Gastrocnemius medialis (tissue), 4 donors: ENCODE measurements at places on chromosomes 3 and 15.
A peak's percentile ranks its signal among the peaks of the same experiment; 100 is the strongest.

- DNase-seq = no peak
These were observed 79.0 kb upstream of the RASGRF1 start for GRCh38 chr15:79169526-79170133.

DNA sequence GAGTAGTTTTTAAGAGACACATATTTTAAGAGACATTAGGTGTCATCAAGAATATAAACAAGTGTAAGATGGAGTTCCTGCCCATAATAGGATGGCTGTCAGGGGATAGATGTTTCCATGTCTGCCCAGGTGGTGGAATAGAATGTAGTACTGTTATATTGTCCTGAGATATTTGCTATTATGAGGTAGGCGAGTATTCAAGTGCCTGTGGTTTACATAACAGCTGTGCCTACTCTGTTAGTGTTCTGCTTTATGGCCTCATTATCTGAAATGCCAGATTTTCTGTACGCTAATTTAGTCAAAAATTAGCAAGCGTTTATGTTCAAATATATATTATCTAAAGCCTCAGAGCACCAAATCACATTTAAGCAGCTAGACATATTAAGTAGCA lies 360.2 kb upstream of the ROPN1 start:
- no peak for DNase-seq

DNA sequence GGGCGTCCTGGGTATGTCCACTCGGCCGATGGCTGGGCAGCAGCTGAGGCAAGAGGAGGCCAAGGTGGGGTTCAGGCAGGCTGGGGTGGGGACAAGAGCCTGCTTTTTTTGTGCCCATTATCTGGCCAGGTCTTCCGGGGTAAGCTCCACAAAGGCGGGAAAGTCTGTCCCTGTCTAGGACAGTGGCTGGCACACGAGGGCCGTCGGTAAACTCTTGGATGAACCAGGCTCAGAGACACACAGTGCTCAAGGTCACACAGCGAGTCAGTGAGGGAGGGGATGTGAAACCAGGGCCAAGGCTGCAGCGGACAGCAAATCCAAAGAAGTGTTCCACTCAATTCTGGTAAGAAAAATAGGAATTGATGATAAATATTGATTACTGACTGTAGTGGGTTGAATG lies 2.9 kb downstream of the DNAJB8 start:
- no peak for DNase-seq

DNA sequence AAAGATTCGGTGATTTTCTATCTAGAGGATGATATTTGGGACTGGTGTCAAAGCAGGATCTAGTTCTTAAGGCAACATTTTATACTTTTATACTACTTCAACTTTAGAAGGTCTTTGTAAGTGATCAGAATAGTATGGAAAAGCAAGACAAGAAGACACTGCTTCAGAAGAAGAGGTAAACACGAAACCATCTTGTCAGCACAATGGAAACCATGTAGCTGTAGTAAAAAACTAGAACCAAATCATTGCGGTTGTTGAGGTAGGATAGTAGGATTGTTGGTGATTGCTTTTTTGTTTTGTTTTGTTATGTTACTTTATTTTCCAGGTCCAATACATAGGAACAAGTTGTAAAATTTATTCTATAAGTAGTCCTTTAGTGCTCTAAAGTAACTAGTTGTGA lies 40.0 kb downstream of the SEMA6D start:
- DNase-seq = no peak

DNA sequence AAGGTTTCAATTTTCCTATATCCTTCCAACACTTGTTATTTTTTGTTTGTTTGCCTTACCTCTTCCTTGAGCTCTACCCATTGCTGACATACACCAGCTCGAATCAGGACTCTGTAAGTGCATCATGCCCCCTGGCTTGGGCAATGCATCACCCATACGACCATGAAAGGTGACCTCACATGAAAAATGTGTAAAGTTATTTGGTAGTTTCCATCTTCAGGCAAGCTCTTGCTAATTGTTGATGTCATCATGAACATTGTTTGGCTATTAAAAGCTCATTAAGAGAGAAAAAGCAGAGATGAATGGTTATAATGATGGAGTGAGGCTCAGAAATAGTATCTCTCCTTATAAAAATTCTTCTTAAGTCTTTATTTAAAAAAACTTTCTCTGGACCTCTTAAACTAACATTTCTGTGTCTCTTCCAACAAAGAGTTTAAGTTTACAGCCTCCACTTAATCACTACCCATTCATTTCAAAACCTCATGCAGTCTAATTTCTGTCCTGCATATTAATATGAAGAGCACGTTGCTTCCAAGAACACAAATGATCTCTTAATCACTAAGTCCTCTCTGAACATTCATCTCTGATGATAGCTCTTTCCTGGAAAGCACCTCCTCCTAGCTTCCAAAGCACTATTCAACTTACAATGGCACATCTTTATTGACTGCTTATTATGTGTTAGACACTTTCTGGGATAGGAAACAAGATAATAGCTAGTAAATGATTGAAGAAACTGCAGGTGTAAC lies 236.3 kb downstream of the NFKBIZ start:
- no peak for DNase-seq

- DNase-seq = no peak
These were observed 2.1 kb downstream of the IQCF5 start for GRCh38 chr3:51873253-51873766.

DNA sequence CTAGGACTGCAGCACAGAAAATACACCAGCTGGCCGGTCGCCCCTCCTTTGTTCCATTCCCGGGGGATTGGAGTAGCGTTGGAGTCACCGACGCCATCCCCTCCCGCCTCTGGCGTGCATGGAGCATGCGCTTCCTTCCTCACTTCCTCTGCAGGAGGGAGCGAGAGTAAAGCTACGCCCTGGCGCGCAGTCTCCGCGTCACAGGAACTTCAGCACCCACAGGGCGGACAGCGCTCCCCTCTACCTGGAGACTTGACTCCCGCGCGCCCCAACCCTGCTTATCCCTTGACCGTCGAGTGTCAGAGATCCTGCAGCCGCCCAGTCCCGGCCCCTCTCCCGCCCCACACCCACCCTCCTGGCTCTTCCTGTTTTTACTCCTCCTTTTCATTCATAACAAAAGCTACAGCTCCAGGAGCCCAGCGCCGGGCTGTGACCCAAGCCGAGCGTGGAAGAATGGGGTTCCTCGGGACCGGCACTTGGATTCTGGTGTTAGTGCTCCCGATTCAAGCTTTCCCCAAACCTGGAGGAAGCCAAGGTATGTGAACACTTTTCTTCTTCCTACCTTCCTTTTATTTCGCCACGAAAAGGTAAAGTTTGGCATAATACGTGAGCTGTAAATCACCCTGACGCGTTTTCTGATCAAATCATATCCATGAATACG lies at the start of gene SCG3:
TSS of gene SCG3 (plus strand) at position 201 of the 661 bp plus-strand sequence. CDS start at position 454, 253 bp downstream.
- peak; percentile 13 for DNase-seq

DNA sequence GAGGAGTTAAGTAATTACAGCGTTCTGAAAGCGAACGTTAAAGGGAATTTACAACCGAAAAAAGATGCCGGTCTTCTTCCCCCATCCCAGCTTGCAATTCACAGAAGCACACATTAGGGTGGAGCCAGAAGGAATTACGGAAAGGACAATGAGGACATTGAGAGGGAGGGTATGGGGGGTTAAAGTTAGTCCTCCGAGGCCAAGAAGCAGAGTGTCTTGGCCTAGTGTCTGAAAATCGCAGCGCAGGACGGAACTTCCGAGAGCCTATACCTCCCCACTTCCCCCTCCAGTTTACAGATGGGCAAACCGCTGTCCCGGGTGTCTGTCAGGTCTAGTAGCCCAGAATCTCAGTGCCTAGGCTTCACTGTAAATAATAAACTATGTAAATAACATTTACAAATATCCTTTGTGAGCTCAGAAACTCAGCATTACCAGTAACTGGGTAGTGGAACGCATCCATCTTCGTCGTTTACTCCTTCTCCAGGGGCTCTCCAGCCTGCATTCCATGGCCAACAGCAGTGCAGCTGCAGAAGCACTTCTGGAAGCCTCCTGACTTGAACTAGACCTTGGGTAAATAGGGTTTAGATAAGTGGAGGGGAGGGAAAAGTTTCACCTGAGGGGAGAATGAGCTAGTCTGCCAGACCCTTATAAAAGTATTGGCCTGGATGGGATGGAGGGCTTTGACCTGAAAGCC lies 922 bp downstream of the ADPRH start:
- DNase-seq = no peak

DNA sequence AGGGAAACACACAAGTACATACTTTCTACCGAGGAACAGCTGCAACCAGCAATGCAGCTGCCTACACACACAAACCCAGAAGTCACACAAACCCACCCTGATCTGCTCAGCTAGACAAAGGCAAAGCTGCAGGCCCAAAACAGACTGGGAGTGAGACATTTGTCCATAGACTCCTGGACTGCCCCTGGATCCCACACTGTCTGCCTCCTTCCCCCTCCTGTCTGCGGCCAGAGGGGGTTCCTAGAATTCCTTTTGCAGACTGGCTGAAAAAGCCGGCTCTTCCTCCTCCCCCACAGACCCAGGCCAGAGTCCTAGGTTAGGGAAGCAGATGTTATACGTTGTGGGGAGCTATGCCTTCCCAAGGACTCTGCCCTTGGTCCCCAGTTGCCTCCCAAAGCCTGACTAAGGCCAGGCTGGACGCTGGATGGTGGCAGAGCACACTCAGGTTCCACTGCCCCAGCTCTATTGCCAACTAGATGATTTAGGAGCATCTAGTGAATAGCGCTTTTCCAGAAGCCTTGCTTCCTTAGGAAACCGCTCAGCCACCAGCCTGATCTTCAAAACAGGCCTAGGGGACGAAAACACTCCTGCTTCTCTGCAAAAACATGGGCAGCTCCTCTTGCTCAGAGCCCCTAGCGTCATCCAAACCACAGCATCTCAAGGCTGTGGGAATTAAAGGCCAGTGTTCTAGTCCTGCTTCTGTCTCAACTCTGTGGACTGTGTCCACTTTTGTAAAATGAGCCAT lies 37.4 kb upstream of the CILP start:
- no peak for DNase-seq

DNA sequence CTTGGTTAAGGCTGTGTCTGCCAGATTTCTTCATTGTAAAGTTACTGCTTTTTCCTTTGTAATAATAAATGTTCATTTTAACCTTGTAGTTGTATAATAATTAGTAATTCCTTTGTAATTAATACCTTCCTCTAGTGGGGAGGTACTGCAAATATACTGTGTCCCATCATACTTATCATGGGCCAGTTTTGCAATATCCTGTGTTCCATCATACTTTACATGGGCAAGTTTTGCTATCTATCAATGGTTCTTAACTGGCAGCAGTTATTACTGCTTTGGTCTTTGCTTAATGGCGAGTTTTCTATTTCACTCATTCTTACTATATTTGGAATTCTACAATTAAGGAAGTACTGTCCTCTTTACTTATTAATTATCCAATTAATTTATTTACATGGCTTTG lies 10.6 kb downstream of the ATP2C1 start:
- no peak for DNase-seq

GRCh38 chr3:186454881-186455703 lies 89.1 kb downstream of the CRYGS start:
- DNase-seq = no peak

DNA sequence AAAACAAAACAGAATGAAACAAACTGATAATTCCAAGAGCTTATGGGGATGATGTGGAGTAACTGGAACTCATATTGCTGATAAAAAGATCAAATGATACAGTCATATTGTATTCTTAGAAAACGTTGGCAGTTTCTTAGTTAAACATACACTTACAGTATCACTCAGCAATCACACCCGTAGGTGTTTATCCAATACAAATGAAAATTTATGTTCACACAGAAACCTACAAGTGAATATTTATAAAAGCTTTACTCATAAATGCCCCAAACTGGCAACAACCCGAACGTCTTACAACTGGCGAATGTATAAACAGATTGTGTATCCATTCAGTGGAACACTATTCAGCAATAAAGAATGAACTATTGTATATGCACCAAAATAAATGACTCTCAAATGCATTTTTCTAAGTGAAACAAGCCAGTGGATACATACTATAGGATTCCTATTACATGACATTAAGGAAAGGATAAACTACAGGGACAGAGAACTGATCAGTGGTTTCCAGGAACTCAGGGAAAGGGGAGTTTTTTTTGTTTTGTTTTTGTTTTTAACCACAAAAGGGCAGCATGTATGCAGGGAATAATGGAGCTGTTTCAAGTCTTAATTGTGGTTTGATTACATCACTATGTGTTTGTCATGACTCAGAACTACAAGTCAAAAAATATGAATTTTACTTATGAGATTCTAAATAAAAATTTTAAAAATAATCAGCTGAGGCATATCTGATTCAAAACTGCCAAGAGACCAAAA lies 71.8 kb upstream of the NDUFB4 start:
- DNase-seq = no peak

- no peak for DNase-seq
These were observed 84.3 kb upstream of the ABI3BP start for GRCh38 chr3:101077361-101078011.

GRCh38 chr3:14403619-14404155 lies 1.3 kb downstream of the SLC6A6 start:
- DNase-seq = peak; percentile 85

DNA sequence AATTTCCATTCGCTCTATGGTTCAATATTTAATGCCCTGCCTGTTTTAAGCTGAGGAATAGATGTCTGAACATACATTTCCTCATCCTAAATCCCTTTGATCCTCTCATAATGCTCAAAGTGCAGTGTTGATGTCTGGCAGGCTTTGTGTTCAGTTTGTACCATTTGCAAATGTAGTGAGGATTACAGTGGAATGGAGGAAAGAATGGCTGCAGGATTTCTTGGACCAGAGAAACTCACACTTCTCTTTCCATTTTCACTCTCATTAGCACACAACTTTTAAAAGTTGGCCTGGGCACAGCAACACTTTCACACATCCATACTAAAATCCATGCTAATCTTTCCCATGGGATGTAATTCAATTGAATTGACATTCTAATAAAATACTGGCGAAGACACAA lies 28.6 kb upstream of the THRB start:
- no peak for DNase-seq

DNA sequence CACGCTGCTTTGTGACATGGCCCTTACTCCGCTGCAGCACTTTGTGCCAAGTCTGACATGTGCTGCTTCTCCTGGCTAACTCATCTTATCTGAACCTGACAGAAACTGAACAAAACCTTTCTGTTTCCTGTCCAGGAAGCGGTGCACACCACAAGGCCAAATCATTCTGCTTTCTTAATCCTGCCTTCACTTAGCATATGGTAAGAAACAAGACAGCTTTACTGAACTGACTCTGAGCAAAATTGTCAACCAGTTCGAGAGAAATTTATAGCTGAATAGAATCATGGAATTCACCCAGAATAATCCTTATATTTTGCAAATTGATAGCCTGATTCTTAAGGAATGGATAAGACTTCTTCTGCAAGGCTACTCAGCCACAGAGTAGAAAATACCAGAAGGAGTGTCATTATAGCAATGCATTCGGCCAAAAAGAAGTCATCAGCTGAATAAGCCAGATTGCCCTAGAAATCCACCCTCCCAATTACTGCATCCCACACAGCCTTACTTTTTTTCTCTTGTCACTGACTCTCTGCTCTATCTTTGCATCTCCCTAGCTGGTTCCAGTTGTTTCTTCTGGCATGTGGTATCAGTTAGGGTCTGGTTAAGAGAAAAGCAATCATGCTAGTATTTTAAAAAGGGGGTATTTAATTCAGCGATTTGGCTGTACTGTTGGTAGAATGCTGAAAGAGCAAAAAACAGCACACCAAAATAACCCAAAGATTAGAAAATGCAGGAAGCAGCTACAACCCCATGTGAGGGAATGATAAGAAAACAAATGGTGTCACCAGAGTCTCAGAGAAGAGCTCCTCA lies 41.6 kb upstream of the STRIT1 start:
- DNase-seq = no peak

GRCh38 chr15:65856821-65857455 lies 12.4 kb upstream of the RAB11A start:
- DNase-seq = peak; percentile 44

GRCh38 chr3:141784531-141784930 lies 21.3 kb downstream of the GRK7 start:
- DNase-seq = no peak
